NCI-H1930 (cell line): ENCODE measurements at places on chromosomes 3 and 15.
A peak's percentile ranks its signal among the peaks of the same experiment; 100 is the strongest.

DNA sequence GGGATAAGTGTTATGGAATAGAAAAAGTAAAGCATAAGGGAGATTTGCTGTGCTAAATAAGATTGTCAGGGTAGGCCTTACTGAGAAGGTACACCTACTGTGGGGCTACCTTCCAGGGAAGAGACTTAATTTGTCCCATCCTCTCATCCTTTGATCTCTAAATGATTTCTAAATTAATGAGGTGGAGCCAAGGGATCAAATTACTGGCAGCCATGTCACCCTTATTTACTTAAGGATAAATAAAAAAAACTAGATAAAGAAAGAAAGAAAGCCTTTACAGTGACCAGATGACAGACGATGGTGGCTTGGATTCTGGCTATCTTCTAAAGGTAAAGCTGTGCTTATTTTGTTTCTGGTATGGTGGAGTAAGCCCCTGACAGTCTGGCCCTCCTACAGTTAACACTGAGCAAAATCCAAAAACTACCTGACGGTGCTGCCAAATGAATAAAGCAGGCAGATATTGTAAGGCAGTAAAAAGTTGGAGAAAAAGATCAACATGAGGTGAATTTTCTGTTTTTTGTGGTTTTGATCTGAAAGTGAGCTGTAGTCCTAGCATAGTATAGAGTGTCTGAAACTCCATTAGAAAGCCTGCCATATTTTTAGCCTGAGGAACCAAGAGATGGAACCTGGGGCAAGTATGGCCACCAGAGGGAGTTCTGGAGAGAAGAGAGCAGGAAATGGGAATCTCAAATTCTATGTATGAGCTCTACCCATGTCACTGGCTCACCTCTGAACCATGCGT, 285.1 kb upstream of the MANF start:
- DNase-seq, result peak; percentile 29

- DNase-seq, result no peak
Observed at GRCh38 chr3:38314112-38314763, 32.1 kb downstream of the SLC22A14 start.

GRCh38 chr3:156120528-156121251, at the start of gene KCNAB1:
KCNAB1 (plus strand) TSS chr3:156120578.
- no peak for DNase-seq

GRCh38 chr3:71441925-71442651, 141.4 kb downstream of the FOXP1 start:
- no peak for DNase-seq

DNA sequence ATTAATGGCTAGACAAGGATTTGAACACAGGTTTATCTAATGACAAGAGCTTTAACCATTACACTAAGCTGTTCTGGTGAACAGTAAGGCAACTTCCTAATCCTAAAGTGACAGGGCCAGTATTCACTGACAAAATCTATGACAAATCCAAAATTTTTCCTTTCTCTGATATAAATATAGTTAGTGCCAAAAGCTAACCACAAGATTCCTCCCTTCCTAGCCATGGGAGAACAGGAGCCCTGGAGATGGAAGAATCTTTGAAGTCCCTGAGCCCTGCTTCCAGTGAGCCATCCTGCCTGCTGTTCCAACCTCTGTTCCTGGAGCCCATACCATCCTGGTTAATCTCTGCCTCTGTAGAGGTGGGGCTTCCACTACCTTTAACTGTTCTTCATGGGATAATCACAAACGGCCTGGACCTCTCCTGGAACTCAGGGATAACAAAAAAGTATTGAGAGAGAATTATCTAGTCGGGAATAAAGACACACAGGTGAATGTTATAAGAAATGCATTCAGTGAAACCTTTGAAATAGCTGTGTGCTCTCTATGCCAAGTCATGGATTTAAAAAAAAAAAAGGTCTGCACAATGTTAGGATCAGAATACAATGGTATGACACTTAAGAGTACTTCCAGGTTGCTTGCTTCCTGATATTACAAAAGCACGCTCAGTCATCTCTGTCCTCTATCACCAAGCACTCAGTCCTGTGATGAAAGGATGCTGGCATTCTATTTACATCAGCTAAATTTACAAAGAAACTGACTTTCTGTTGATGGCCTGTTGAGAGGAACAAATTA, 235.8 kb downstream of the SUCLG2 start:
- DNase-seq, result no peak

GRCh38 chr15:62874959-62875625, 167.5 kb upstream of the TPM1 start:
- DNase-seq, result no peak

DNA sequence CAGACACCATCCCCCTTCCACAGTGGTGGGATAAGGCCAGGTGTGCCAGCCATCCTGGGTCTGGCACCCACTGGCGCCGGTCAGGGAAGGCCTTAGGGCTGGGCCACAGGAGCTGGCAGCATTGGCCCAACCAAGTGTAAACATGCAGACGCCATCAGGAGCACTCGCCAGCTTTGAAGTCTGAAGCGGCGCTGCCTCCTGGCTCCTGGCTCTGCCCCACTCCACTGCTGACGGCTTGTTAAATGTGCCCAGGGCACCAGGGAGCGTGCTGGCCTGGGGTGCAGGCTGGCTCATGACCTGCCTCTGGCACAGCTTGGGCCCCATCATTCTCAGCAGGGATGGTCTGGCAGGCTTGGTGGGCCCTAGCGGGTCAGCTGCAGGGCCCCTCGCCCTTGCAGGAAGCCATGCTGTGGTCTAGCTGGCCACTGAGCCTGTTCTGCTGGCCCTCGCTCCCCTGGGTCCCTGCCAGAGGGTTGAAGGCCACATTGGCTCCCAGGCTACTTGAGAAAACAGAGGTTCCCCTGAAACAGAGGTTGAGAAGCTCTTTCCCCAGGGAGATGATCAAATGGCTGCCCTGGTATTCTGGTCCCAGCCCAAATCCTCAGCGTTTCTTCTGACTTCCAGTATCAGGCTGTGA, 116.6 kb downstream of the DNAJB8 start:
- DNase-seq, result no peak

DNA sequence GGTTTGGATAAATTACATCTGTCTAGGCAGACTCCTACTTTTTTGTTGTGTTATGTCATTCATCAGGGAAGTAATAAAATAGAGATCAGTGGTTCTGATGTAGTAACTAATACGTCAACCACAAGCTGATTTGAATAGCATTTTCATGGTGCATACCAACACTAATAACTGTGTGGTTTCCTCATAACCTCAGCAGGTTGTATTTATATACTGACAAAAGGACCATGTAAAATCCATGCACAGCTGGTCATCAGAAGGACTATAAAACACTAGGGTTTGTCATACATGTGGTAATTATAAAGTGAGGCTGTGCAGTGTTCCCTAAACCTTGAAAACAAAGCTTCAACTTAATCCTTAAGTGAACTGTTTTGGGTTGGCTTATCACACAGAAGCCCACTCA, 216.8 kb upstream of the RBMS3 start:
- no peak for DNase-seq

GRCh38 chr15:74400313-74400860, 32.9 kb upstream of the CYP11A1 start:
- DNase-seq, result no peak

GRCh38 chr3:86225461-86225860, 765.5 kb downstream of the VGLL3 start:
- no peak for DNase-seq

- DNase-seq, result no peak
Observed at GRCh38 chr3:113914646-113915045, 33.2 kb upstream of the ZDHHC23 start.

DNA sequence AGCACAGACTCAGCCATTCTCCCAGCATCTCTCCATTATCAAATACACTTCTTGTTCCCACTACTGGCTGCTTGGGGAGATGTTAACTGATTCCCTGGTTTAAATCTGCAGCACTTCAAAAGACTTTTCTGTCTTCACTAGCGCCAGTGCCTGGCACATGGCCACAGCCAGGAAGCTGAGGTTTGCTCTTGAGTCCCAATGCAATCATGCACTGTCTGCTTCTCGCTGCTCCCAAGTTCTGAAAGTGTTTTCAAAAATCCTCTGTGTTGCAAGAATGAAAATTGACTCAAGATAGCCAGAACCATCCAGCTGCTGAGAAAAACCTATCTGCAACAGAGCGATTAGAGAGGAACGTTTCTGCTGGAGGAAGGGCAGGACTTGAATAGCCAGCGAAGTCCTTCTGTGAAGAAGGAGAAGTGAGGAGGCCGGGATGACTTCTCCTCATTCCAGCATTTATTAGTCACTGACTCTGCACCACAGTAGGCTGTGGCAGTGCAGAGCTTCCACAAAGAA, 358.4 kb upstream of the NR2F2 start:
- DNase-seq, result no peak

DNA sequence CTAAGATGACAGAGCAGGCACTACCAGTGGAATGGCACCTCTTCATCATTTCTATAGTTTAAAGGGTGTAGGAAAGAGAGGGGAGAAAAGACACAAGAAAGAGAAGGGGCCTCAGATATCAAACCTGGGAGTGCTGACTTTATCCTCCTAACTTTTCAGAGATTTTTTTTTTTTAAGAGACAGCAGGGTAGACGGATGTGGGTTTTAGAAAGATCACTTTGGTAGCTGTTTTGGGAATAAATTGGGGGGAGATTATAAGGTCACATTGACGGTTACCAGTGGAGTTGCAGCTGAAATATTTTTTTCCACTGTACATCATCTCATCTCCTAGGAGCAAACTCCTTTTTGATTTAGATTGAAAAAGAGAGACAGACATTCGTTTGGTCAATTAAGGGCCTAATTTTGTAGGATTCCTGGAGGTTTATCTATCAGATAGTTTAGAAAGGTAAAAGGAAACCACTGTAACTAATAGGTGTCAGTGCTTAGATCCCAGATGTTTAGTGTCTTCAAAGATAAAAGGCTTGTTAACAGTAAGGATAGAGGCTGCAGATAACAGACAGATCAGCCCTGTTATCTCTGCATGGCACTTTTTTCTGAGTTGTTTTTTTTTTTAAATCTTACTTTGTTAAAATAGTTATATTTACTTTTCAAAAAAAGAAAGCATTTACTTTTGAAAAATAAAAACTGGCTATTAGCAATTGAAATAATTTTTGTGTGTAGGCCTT, 1057.0 kb downstream of the IGSF11 start:
- no peak for DNase-seq

DNA sequence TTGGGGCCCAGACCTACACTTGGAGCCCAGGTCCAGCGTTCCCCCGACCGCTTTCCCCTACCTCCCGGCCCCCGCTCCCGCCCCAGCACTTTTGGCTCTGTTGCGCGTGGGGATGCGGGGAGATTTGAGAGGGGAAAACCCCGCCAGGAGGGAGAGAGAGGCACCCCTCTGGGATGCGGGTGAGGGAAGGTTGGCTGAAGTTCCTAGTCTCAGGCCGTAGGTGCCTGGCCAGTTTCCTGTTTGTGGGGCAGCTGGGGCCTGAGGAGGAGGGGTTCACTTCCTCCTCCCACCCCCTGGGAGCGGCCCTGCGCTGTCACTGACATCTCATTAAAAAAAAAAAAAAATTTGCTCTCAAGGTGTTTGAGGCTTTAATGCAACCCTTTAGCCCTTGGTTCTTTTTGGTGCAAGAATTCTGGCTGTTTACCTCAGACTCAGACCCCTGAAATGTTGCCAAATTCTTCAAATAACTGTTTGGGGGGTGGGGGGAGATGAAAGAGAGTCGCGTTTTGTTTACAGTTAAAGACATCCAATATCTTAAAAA, 2.6 kb downstream of the FAM43A start:
- no peak for DNase-seq

GRCh38 chr3:137761563-137762503, 2.3 kb upstream of the SOX14 start:
- no peak for DNase-seq

DNA sequence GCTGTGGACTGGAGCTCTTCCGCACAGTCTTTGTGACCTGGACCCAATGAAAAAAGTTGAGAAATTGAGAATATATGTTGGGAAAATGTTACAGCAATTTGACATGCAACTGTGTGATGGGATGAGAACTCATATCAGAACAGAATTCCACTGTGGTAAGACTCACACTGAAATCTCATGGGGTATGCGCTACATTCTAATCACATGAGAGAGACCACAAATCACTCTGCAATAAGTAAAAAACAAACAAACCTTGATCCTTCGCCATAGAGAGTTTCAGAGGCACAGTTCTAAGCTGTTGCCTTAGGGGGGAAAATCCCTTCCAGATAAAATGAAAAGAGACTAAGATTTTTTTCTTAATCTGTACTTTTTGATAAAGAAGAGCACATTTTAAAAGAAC, 37.3 kb downstream of the LMCD1 start:
- DNase-seq, result no peak
